Epithelial cell of umbilical artery (primary cell): ENCODE measurements at places on chromosomes 4 and X. TPM values are rescaled to one million over a fixed set of nuclear protein-coding genes. Genes with fewer than 3 reads are reported as not detected.

The KCNIP4 gene
- 0.32 and 0.46 TPM in 2 replicates for total RNA-seq

The BTC gene
- 0.30 TPM in 1 of 2 replicates, not detected in the other for total RNA-seq

The EFNB1 gene
- total RNA-seq: 18.5 and 42.6 TPM in 2 replicates

The FOXR2 gene
- total RNA-seq: not detected in 2 replicates

The GAGE13 gene
- not detected in 2 replicates for total RNA-seq

The TIGD2 gene
- 2.9 and 4.6 TPM in 2 replicates for total RNA-seq

The ALB gene
- not detected in 2 replicates for total RNA-seq

The SHISA3 gene
- total RNA-seq: 27.9 and 64.7 TPM in 2 replicates

The MOSPD2 gene
- total RNA-seq: 6.8 and 14.1 TPM in 2 replicates

The GPRASP2 gene
- total RNA-seq: 15.6 and 17.9 TPM in 2 replicates

The GPM6B gene
- 0.46 and 2.3 TPM in 2 replicates for total RNA-seq

The PLP1 gene
- not detected in 2 replicates for total RNA-seq

The GAB3 gene
- total RNA-seq: 1.6 and 5.0 TPM in 2 replicates

The GAGE12F gene
- not detected in 2 replicates for total RNA-seq
